NCI-H446 (cell line): ENCODE measurements at places on chromosomes 11 and 22.
A peak's percentile ranks its signal among the peaks of the same experiment; 100 is the strongest.

DNA sequence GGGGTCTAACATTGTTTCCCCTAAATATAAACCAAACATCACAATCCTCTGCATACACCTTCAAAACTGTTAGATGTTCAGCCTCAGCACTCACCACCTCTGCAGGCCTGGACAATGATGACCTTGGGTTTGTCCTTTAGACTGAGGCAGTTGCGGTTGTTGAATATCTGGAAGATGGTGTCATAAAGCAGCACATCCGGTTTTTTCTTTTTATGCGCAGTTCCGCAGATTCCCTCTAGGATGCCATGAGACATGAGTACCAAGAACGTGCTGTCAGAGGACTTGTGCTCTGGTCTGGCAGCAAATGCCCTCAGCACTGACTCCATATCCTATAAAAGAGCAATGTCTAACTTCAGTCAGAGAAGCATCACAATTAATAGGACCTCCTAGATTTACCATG lies 22.8 kb downstream of the CASP5 start:
- no peak for DNase-seq

DNA sequence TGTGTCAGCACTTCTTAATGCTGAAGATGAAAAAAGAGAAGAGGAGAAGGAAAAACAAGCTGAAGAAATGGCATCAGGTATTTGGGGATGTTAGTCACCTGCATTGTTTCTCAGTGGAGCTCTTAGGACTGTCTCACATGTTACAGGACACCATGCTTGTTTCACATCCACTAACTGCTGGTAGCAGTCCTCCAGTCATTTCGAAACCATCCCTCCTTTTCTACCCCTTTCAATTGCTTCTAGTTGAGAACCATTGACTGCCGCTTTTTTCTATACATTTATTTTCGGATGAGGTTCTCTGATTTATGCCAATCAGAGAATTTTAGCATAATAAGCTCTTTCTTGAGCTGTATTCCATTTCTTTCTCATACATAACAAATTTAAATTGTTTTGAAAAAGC lies 21.5 kb downstream of the BIRC2 start:
- no peak for DNase-seq

DNA sequence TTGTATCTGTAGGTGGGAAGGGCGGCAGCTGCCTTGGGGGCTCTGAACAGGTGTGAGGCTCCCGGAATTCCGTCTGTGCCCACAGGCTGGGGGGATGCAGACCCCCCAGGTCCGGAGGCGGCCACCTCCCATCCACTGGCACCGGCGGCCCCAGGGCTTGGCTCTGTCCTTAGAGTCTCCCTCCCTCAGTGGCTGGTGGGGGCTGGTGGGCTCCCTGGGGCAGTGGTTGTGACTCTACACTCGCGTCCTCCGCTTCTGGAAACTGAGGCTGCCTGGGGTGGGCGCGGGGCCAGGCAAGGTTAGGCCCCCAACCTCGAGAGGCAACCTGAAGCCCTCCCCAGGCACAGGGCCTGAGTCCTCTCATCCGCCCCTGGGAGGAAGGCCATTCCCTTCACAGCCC lies 1305.4 kb downstream of the BRD1 start:
- DNase-seq = no peak

GRCh38 chr11:3058753-3059664 lies 1.8 kb upstream of the CARS1 start:
- DNase-seq = no peak

GRCh38 chr22:30206944-30207343 lies 39.6 kb downstream of the LIF start:
- no peak for DNase-seq

DNA sequence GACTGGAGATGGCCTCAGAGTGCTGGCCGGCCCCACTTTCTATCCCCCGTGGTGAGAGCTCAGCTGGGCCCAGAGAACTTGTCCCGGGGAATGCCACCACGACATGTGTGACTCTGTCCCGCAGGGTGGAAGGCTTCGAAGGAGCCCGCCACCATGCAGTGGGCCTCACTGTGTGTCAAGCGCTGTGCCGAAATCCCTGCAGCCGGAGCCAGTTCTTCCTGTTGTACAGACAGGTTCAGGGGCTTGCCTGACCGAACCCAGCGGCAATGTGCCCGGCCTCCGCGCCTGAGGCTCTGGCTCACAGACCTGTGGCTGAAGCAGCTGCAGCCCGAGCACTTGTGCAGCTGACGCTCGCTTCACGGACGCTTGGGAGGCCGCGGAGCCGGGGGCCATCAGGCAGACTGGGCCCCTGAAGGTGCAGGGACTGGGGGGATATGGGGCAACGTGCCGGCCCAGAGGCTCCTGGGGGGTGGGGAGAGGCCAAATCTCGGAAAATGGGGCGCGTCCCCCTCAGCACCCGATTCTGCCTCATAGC lies 650 bp downstream of the PPM1F start:
- no peak for DNase-seq

GRCh38 chr11:79186669-79187068 lies 254.2 kb downstream of the TENM4 start:
- no peak for DNase-seq

DNA sequence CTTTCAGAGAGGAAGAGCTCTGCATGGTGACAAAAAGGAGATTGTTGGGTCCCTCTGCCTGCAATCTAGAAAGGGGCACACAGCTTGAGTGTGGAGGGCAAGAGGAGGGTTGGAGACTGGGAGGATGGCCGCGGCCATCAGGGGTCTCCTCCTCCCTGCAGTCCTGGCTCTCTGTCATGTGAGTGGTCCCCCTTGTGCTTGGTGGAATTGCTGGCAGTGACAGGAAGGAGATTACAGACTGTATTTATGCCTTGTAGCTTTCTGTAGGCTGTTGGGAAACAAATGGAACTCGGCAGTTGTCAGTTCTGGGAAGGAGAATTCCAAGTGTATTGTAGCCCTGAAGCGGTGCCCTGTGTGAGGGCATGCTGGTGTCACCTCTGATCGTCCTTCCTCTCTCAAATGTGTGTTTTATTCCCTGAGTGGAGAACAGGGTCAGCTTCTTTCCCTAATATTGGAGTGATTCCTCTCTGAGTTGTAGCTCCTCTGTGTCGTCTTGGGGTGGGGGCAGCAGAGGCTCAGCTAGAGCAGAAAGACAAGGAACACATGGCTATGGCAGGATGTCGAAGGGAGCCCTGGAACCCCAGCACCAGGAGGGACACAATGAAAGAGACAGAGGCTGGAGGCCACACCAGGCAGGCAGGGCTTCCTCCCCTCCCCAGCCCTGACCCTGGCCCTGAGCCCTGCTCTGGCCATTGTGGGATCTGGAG lies 163.1 kb downstream of the PKNOX2 start:
- DNase-seq = no peak

DNA sequence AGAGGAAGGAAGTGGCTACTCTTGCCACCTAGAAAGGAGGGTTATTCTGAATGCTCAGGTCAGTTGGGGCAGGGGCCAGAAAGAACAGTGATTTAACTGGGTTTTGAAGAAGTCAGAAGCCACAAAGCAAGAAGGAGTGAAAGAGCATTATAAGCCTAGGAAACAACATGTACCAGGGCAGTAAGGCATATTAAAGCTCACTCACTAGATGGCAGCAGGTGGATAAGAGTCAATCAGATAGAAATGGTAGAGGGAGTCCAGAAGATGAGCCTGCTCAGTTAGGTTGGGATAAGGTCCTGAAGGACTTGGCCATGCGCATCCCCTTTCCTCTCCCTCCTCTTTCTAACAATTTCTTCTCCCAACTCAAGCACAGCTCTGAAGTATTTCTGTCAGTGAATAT lies 22.0 kb upstream of the PATE1 start:
- peak; percentile 9 for DNase-seq

DNA sequence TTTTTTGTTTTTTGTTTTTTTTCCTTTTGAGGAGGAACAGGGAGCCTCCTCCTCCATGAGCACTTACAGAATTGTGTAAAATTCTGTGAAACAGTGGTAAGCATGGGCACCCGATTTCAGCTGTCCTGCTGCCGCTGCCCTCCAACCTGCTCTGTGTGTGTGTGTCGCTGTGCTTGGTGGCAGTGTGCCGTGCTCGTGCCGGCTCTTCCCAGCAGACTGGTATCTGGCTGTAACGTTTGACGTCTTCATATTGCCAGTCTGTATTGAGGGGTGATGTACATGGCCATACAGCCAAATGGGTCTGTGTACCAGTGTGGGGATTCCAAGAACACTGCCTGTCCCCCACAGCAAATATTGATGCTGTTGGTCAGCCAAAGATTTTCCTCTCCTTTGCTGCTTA lies 97.1 kb downstream of the CWC15 start:
- DNase-seq = no peak

GRCh38 chr11:2655834-2656622 lies 43.8 kb downstream of the KCNQ1OT1 start:
- DNase-seq = no peak

GRCh38 chr11:19680829-19681368 lies 31.7 kb upstream of the NAV2 start:
- DNase-seq = no peak

DNA sequence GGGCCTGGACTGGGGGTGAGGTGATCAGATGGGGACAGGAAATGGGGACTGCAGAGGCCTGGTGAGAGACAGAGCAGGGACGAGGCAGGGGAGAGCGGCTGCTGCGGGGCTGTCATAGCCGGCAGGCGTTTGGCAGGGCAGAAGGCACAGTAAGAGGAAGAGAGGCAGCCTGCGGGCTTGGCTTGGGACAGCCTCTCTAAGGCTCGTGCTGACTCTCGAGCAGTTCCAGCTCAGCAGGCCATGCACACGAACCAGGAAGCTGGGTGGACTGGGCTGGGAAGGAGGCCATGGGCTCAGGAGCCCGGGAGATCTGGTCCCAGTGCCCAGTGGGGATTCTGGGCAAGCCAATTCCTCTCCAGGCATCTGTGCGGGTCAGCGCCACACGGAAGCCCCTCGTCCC lies 19.6 kb upstream of the EIF3D start:
- DNase-seq = no peak

GRCh38 chr11:21427726-21428125 lies 758.3 kb downstream of the NELL1 start:
- DNase-seq = no peak

DNA sequence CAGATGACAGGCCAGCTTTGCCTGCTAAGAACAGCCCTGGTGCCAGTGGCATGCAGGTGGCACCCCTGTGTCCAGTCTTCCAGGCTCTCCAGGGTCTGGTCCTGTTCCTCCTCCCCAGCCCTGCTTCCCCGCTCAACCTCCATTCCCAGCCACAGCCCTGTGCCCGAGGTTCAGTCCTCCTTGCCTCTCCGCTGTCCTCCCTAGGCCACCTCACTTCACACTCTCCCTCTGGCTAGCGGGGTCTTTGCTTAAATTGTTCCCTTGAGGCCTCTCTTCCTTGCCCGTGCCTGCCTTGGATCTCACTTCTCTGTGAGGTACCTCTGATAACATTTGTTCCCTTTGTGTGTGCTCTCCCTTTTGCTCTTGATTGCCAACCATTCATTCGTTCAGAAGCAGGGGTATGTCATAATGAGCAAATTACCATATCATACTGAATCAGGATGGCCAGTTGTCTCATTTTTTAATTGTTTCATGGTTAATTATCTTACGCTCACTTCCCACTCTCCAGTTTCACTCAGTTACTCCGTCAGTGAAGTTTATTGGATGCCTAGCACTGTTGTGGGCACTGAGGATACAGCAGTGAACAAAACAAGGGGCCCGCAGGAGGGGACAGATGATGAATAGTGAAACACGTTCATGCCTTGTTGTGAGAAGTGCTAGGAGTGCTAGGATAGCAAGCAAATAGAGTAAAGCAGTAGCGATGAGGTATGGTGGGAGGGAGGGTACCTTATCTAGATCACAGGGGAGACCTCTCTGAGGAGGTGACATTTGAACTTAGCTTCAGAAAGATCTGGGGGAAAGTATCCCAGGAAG lies 7.4 kb downstream of the BMAL1 start:
- no peak for DNase-seq

DNA sequence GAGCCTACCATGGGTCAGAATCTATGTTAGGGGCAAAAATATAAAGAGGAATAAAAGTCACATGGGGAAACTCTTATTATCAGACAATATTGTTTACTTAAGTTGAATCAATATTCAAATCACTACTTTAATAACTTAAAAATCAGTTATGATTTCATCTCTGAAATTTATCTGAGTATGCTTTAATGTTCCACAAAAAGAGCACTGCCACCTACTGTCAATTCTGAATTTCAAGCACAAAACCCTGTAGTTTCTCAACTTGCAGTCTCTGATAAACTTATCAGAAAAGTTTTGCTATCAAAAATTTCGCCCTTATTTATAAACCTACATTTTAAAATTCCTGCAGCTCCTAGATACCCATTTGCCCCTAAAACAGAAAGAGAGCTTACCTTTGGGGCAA lies 47.3 kb downstream of the RDX start:
- DNase-seq = no peak

DNA sequence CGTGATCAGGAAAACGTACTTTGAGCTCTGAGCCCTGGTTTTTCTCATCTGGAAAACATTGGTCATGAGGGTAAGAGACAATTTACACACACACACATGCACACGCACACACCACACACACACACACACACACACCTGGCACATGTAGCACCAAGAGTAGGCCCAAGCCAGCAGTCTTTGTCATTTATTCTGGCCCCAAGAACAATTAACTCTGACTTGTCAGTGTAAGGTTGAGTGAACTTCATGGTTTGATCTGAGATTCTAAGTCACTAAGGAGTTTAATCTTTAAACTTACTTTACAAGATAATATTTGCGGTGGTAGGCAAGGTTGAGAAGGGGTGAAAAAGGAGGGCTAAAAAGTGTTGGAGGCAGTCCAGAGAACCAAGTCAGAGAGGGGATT lies 44.1 kb downstream of the MMP20 start:
- no peak for DNase-seq

- no peak for DNase-seq
Measured at GRCh38 chr11:11973361-11973800, 35.0 kb downstream of the DKK3 start.

- DNase-seq = peak; percentile 86
Measured at GRCh38 chr11:63917692-63918506, 935 bp upstream of the RCOR2 start.

GRCh38 chr11:123406441-123407129 lies 23.5 kb upstream of the GRAMD1B start:
- no peak for DNase-seq

GRCh38 chr11:14764579-14765527 lies 121.2 kb downstream of the PDE3B start:
- no peak for DNase-seq

DNA sequence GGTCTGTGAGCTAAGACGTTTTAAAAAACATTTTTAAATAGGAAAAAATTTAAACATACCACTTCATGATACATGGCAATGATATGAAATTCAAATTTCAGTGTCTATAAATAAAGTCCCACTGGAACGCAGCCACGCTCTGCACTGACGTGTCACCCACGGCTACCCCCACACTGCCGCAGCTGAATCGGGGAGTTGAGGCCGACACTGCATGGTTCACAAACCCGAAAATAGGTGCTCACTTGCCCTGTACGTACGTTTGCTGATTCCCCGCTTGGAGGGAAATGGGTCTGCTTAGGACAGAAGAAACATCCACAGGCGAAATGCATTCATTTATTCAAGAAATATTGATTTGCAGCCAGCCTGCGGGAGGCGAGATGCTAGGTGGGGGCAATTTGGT lies 1342.3 kb downstream of the TBC1D22A start:
- DNase-seq = no peak

GRCh38 chr11:134367781-134368180 lies 36.0 kb downstream of the GLB1L2 start:
- DNase-seq = no peak

- no peak for DNase-seq
Measured at GRCh38 chr22:37898441-37899181, 7.5 kb upstream of the MICALL1 start.

- peak; percentile 78 for DNase-seq
Measured at GRCh38 chr11:81772166-81772565, 961.5 kb downstream of the FAM181B start.
